ENCODE measurements at places on chromosomes 5 and 9. TPM values are rescaled to one million over a fixed set of nuclear protein-coding genes. Genes with fewer than 3 reads are reported as not detected.

The TSPAN17 gene
- total RNA-seq, result 33.2 TPM

The ZNF883 gene
- 2.8 TPM for total RNA-seq

The HTR1A gene
- 0.57 TPM for total RNA-seq

The PCDHB5 gene
- total RNA-seq, result 7.0 TPM

The SLIT3 gene
- 43.8 TPM for total RNA-seq

The PTGES2 gene
- 36.5 TPM for total RNA-seq

The BTNL3 gene
- total RNA-seq, result 31.3 TPM

DNA sequence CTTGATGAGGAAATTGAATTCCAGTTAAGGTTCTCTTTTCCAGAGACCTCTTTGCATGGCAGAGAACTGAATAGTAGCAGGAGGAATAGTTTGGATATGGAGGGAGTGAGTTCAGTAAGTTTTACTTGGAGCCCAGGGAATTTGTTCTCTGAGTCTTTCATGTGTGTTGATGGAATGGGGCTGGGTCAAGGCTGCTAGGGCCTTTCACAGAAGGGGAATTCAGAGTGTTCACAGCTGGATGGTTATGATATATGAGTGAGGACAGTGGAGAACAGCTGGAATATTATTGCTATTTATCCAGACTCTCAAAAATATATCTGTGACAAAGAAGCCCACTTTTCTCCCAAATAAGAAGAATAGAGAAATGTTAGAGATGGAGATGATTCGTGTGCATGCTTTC, 372.8 kb downstream of the PLK2 start:
- no peak overlapping the region for H3K4me3 ChIP-seq
- no peak overlapping the region for H3K27ac ChIP-seq

GRCh38 chr5:86757824-86758223, 140.1 kb downstream of the COX7C start:
- H3K36me3 ChIP-seq, result no peaks in the 10 kb centered on the region
- H3K27ac ChIP-seq, result no peak overlapping the region
- no peaks in the 10 kb centered on the region for H3K27me3 ChIP-seq
- DNase-seq, result no peak
- no peaks in the 10 kb centered on the region for H3K4me1 ChIP-seq
- H3K4me3 ChIP-seq, result no peak overlapping the region

GRCh38 chr5:91224456-91224855, 158.7 kb downstream of the ARRDC3 start:
- no peaks in the 10 kb centered on the region for H3K27me3 ChIP-seq
- DNase-seq, result no peak
- no peaks in the 10 kb centered on the region for H3K4me1 ChIP-seq
- no peak overlapping the region for H3K27ac ChIP-seq
- no peaks in the 10 kb centered on the region for H3K36me3 ChIP-seq

DNA sequence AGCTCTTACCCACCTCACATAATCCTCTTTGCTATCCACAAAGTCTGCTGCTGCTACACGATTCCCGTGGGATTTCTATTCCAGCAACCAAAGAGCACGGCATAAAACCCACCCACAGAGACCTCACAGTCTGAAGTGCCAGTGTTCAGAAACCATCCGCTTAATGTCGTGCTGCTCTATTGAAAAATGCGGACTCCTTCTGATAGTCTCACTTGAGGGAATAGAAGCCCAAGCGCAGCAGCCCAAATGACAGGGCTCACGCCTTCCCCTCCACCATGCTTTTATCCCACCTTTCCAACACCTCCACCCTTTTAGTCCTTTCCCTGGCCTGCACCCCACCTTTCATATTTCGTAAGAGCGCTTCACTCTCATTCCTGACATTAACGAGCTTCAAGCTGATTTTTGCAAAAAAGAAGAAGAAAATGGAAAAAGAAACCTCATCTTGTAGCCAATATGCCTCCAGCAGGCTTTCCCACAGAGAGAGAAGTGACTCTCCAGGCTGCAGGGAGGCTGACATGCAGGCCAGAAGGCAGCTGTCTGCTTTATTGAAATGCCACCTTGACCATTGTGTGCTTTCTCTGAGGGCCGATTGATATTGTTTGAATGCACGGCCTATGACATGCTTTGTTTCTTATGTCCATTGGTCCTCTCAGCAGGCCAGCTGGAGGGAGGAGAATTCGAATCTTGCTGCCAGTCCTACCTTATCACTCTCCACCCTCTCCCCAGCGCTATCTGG, 70.6 kb upstream of the PCSK1 start:
- H3K27ac ChIP-seq, result no peak overlapping the region
- DNase-seq, result no peak
- H3K4me1 ChIP-seq, result no peaks in the 10 kb centered on the region

- H3K27me3 ChIP-seq, result no peaks in the 10 kb centered on the region
- no peaks in the 10 kb centered on the region for H3K36me3 ChIP-seq
- H3K4me3 ChIP-seq, result no peak overlapping the region
Observed at GRCh38 chr5:67047160-67047559, 149.4 kb downstream of the CD180 start.

- no peaks in the 10 kb centered on the region for H3K4me1 ChIP-seq
- no peak overlapping the region for H3K27ac ChIP-seq
- H3K36me3 ChIP-seq, result no peaks in the 10 kb centered on the region
- H3K4me3 ChIP-seq, result no peak overlapping the region
Observed at GRCh38 chr9:34599546-34599945, 10.0 kb upstream of the CNTFR start.

DNA sequence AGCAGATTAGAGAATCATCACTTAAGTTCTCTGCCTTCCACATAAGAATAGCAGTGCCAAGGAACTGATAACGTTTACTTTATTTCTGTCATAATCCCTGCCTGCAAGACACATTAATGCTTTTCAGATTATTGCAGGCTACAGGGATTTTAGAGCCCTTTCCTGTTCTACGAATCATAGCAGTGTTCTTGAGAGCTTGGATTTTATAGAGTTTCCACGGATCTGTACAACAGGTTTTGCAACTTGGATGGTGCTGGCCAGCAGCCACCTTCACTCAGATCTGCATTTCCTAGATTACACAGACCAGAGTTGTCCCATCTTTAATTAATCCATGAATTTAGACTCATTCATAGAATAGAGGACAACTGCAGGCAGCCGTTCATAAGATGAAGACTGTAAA, 38.1 kb downstream of the SLC12A2 start:
- no peaks in the 10 kb centered on the region for H3K27me3 ChIP-seq
- H3K4me3 ChIP-seq, result no peak overlapping the region

DNA sequence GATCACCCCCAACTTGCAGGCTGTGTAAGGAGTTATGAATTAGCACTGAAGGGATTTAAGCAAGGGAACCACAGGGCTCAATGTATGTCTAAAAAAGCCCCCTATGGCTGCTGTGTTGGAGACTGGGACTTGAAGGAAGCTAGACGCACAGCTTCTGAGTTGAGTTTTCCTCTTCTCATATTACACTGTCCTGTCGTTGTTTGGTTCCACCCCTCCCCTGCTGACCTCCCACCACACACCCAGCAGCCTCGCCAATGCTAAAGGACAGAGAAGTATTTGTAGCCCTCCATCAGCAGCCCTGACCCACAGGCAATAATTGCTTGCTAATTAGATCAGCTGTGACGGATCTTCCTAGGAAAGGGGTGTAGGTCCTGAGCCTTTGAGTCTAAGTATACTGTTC, 15.1 kb upstream of the CARTPT start:
- H3K4me1 ChIP-seq, result no peaks in the 10 kb centered on the region
- no peak overlapping the region for H3K27ac ChIP-seq
- H3K27me3 ChIP-seq, result no peaks in the 10 kb centered on the region

GRCh38 chr5:33931136-33931535, 5.0 kb upstream of the RXFP3 start:
- no peaks in the 10 kb centered on the region for H3K4me1 ChIP-seq
- H3K27me3 ChIP-seq, result no peaks in the 10 kb centered on the region
- DNase-seq, result no peak
- H3K36me3 ChIP-seq, result no peaks in the 10 kb centered on the region
- no peak overlapping the region for H3K27ac ChIP-seq

- no peak for DNase-seq
- H3K27me3 ChIP-seq, result no peaks in the 10 kb centered on the region
- peak overlapping the region; percentile 52 for H3K27ac ChIP-seq
- H3K36me3 ChIP-seq, result no peaks in the 10 kb centered on the region
- no peak overlapping the region for H3K4me3 ChIP-seq
Observed at GRCh38 chr5:124642151-124642550, 104.3 kb downstream of the ZNF608 start.

DNA sequence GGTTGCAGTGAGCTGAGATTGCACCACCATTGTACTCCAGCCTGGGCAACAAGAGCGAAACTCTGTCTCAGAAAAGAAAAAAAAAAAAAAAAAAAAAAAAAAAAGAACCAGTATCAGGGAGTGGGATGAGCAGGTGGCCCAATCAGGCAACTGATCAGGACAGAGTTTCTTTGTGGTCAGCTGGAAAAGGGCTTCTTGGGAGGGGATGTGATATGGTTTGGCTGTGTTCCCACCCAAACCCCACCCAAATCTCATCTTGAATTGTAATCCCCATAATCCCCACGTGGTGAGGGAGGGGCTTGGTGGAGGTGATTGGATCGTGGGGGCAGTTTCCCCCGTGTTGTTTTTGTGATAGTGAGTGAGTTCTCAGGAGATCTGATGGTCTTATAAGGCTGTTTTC, 4.7 kb upstream of the GCNT1 start:
- peaks cover 3% of the 10 kb centered on the region for H3K4me1 ChIP-seq
- H3K4me3 ChIP-seq, result no peak overlapping the region
- no peak for DNase-seq
- H3K36me3 ChIP-seq, result no peaks in the 10 kb centered on the region

GRCh38 chr5:1386274-1386717, 41.4 kb upstream of the CLPTM1L start:
- peak overlapping the region; percentile 32 for H3K4me3 ChIP-seq
- peak overlapping the region; percentile 48 for H3K27ac ChIP-seq
- H3K4me1 ChIP-seq, result peaks cover 6% of the 10 kb centered on the region
- DNase-seq, result peak; percentile 75
- no peaks in the 10 kb centered on the region for H3K36me3 ChIP-seq

GRCh38 chr5:67426961-67427849, 230.6 kb upstream of the CD180 start:
- H3K4me3 ChIP-seq, result no peak overlapping the region
- DNase-seq, result no peak
- H3K27ac ChIP-seq, result no peak overlapping the region
- H3K4me1 ChIP-seq, result no peaks in the 10 kb centered on the region
- H3K27me3 ChIP-seq, result no peaks in the 10 kb centered on the region
- no peaks in the 10 kb centered on the region for H3K36me3 ChIP-seq

DNA sequence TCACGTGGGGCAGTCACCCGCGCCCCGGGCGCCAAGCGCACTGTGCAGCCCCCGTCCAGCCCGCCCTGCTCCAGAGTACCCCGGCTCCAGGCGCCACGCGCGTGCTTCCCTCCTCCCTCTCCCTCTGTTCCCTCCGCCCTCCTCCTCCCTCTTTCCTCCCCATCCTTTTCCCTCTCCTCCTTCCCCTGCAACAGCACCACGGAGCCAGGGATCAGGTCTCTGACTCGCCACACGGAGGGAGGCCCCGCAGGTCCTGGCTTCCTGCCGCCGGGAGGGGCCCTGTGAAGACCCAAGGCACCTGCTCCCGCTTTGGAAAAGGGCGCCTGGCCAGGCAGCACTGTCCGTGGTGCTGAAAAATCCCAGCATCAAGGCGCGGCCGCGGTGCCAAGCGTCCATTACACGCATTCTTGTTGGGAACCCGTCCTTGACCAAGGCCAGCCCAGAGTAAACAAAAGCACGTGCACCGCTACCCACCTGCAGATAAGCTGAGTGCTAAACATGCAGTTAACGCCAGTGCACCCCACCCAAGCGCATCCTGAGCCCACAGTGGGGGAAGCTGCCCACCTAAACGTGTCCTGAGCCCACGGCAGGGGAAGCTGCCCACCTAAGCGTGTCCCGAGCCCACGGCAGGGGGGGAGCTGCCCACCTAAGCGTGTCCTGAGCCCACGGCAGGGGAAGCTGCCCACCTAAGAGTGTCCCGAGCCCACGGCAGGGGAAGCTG, 21.7 kb downstream of the SLC6A18 start:
- peaks cover 4% of the 10 kb centered on the region for H3K4me1 ChIP-seq
- H3K27ac ChIP-seq, result no peak overlapping the region
- DNase-seq, result peak; percentile 81
- H3K36me3 ChIP-seq, result no peaks in the 10 kb centered on the region

DNA sequence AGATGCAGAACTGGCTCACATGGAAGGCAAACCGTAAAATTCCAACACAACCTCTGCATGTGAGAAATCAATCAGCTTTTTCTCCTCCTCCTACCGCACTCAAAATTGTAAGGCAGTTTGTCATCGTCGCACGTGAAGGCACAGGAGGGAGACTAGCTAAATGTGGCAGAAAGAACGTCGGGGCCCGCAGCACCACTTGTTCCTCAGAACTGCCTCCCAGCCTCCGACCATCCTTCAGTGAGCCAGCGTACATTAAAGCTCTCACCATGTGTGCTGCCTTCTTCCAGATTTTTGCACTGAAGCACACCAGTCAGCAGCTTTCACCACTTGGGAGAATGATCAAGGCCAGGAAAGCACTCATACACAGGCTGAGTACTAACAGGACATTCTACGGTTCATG, 105.9 kb downstream of the RFX3 start:
- H3K27me3 ChIP-seq, result no peaks in the 10 kb centered on the region
- H3K27ac ChIP-seq, result no peak overlapping the region
- no peak for DNase-seq
